Stimulated activated CD8-positive, alpha-beta memory T cell treated with anti-CD3 and anti-CD28 coated beads, Interleukin-15, amount 100 ng/mL, for 4 hours (primary cell): ENCODE measurements at places on chromosomes 6 and 20.

GRCh38 chr6:26269531-26270485, 95.2 kb upstream of the BTN3A2 start:
- DNase-seq: no peak

GRCh38 chr20:11057624-11058023, 383.8 kb upstream of the JAG1 start:
- DNase-seq: no peak

DNA sequence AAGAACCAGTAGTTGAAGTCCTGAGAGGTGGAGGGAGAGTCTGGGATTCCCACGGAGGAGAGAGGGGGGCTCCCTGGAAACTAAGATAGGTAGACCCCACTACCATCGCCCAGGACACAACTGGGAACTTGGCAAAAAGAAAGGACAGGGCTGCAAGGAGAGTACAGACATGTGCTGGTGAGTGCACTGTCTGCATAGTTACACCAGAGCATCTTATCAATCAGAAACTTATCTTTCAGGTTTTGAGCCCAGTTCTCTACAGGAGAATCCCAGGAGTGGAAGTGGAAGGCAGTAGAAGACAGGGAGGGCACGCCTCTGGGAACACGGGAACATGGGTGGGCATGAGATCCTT, 12.2 kb downstream of the NFKBIL1 start:
- no peak for DNase-seq

DNA sequence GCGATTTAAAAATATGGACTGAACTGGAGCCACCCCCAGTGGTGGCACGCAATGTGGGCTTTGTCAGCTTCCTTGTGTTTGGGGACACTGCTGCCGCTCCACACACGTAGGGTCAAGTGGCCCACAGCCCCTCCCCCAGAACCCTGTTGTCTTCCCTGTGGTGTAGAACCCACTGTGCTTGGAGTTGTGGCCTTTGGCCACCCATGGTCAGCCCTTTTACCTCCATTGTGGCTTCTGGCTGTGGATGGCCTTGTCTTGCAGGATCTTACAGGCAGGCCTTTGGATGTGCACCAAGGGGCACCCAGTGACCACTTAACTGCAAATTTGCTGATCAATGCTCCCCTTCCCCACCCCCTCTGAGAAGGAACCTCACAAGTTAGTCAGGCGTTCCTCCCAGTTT, 2.0 kb upstream of the LEMD2 start:
- DNase-seq: no peak

DNA sequence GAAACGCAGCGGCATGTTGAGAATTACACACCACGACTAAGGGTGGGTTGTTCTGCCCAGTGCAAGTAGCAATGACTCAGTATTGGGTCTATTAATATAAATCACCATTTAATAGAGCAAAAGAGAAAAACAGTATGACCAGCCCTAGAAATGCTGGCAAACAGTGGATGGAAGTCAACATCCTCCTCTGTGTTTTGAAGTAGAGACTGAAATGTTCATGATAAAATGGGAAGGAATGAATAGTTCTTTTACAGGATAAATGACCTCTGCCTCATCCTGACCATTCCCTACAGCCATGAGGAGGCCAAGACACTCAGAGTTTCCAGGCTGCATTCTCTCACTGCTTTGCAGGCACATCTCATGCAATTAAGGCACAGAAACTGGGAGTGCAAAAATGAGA, 111.8 kb downstream of the PSMB1 start:
- no peak for DNase-seq

DNA sequence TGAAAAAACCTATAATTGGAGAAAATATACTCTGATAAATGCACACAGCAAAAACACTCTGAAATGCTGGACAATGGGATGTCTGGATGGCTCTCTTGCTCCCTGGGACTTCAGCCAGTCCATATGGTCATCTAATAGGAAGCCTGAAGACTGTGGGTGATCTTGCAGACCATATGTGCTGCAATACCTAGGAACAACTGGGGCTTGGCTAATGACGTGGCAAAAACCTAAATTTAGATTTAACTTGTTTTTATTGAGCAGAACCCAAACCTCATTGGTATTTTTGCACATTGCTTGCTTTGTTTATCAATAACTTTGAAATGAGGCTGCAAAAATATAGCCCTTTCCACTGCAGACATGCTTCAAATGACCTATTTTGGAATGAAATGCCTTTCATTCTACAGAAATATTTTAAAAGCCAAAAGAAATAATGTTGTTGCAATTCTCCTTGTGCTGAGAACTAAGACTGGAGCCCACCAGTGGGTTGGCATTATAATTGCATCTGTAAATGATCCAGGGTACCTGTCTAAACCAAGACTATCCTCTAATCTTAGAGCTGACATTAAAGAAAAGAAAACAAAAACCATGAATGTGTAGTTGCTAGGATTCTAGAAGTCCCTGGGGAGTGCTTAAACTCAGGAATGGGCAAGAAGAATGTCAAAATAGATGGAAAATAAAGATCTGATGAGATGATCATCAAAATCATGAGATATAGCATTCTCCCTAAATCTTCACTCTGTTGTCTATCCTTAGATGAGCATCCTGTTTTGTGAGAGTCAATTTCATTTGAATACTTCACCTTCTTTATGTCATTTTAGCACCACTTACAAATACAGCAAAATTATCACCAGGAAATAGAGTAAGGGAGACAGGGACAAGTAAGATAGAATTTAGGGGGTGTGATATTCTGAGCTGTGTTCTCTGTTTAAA, 152.1 kb upstream of the RIMS1 start:
- DNase-seq: no peak

- no peak for DNase-seq
Measured at GRCh38 chr6:155461556-155461955, 5.9 kb upstream of the NOX3 start.
